ENCODE measurements at places on chromosomes 4 and X.

GRCh38 chr4:121519236-121519838 lies 138.5 kb upstream of the QRFPR start:
- peak; percentile 27 for DNase-seq

DNA sequence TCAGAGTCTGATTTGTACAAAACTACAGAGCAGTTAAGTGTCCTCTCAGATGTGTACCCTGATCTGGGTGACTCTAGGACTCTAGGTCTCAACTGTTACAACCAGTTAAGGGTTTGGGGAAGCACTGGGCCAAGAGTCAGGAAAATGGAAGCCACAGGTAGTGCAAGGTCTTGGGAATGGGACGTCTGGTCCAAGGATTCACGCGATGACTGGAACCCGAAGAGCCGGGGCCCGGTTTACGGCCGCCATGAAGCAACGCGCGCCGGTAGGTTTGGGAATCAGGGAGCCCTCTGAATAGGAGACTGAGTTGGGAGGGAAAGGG lies 321 bp upstream of the HPRT1 start:
- no peak for DNase-seq

DNA sequence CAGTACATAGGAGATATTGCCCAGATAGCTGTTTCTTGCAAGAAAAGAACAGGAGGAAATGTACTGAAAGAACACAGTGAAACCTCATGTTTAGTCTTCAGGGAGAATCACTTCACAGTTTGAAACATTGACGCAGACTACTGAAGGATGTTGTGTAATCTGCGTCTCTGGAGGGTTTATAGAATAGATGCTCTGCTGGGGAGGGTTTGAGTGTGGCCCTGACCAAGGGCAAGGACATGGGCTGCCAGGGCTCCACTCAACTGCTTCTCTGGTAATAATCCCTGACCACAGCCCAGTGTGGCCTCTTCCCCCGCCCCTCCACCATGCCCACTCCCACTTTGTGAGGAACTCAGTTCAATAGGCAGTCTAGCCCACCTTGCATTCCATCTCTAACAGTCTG lies 15.8 kb upstream of the ACE2 start:
- no peak for DNase-seq

GRCh38 chrX:18666614-18667013 lies 5.3 kb downstream of the RS1 start:
- DNase-seq, result no peak

DNA sequence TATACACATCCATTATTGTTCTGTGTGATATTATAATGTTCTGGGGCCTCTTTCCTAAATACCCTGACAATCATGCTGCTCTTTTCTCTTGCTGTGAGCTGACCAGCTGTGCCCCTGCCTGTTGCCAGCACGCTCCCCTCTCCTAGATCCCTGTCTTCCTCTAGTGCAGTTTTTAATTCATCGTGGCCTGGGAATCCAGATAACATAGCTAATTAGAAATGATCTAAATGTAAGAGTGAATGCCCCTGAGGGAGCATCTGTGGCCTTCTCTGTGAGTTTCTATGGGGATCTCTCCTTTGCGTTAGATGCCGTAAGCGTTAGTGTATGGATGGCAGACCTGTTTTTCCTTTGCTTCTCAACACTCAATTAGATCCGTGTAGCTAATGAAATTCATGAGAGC lies 434.3 kb downstream of the SPRY1 start:
- DNase-seq, result no peak

DNA sequence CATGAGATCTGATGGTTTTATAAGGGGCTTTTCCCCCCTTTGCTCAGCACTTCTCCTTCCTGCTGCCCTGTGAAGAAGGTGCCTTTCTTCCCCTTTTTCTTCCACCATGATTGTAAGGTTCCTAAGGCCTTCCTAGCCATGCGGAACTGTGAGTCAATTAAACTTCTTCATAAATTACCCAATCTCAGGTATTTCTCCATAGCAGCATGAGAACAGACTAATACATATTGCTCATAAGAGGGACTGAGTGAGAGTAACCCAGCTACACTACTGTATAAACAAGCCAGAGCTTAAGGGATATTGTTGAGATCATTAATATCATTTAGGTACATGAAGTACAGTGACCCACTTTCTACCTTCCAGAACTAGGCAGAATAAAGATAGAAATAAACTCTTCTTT lies 102.9 kb downstream of the TEX13A start:
- no peak for DNase-seq

- DNase-seq, result no peak
These were observed 97.7 kb upstream of the ACSL4 start for GRCh38 chrX:109830704-109831206.

DNA sequence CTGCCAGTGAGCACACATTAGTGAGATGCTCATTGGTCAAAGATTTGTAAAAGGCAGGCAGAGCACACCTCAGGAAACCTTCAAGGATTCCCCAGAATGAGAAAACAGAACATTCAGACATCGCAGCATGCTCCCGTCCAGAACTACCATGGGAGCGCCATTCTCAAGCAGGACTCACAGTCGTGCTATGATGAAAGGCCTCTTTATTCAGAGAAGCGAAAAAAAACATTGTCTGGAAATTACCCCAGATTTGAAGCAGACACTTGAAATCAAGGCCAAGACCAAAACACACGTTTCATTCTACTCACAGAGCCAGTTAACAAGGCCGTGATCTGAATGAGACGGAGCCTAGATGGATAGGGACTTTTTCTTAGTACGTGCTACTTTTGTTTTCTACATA lies 961.8 kb upstream of the TENM3 start:
- DNase-seq, result peak; percentile 78

DNA sequence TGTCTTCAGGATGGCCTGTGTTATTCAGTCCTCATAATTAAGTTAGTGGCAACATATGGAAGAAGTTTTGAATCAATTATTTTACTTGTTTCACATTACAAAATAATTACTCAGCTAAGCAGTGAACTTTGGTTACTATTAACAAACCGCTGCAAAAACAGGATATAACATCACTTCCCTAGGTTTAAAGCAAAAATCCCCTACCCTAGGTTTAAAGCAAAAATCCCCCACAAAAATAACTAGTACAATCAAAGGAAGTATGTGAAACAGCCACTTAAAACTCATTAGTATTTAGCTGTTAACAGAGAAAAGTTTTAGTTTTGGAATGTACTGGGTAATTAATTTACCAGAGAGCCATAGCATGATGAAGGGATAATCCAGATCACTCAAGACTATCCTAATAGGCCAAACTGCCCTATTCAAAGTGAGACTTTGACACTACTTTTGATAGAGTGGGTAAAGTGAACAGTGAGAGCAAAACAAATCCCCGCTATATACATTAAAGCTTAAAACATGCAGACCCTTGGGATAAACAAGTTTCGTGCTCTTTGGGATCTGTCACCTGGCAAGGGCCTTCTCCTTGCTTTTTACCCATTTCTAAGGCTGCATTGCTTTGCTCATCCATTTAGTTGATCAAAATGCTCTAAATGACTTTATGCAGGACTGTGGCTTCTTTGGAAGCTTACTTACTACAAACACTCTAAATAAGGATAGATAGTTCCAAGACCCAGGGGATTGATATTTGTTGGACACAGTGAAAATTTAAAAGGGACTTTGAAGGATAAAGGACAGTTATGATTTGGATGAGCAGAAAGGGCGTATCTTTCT lies 36.4 kb upstream of the GPR174 start:
- DNase-seq, result no peak

DNA sequence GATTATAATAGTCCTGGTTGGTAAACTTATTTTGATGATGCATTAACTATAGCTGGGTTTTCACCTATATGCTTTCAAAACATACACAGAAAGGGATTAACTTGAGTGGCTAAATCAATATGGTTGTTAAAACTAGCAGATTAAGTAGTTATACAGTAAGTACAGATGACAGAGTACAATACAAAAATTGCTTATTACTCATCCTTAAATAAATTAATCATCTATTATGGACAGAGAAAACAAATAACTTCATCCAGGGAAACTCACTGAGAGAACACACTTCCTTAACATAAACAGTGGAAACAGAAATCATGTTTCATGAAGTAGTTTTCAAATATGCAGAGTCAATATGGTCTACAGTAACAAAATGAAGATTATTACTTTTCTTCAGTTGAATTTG lies 133.4 kb downstream of the AREG start:
- no peak for DNase-seq

- no peak for DNase-seq
These were observed 87.0 kb downstream of the FAM193A start for GRCh38 chr4:2623442-2623841.

DNA sequence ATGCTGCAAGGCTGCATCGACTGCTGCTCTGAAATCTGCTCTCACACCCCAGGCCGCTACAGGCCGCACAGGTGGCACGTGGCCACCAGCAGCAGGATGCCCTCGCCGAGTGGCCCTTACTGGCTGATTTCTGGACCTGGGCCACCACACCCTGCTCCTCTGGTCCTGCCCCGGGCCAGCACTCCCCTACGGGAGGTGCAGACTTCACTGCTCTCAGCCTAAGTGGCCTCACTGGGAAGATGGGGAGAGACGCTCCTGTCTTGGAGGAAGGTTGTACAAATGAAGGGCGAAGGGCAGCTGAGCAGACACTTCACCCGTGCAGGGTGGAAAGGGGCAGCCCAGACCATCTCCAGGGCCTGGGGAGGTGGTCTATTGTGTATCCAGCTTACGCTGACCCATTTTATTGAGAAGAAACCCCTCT lies 72.5 kb downstream of the ACOX3 start:
- no peak for DNase-seq

DNA sequence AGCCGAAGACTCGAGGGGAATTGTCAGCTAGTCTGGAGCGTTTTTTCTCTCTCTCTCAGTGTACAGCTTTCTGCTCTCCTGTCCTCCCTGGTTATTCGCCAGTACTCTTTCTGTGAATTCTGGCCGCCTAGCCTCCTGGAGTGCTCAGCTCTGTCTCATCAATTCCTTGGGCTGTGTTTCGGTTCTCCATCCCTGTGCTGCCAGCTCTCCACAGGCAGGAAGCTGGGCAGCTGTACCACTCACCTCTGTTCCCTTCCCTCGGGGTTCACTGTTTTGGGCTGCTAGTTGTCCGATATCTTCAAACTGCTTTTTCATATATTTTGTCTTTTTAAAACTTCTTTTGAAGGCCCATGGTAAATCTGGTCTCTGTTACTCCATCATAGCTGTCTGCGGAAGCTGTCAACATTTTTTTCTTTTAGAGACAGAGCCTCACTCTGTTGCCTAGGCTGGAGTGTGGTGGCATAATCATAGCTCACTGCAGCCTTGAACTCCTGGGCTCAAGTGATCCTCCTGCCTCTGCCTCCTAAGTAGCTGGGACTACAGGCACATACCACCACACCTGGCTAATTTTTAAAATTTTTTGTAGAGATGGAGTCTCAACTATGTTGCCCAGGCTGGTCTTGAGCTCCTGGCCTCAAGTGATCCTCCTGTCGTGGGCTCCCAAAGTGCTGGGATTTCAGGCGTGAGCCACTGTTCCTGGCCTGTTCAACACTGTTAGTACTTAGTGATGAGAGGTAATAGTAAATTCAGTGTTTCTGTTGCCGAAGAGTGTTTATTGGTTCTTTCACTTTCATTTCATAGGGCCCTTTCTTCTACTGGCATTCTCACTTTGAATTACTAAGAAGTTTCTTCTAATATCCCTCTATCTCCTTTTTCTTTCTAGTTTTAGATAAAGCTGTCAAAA lies 18.6 kb downstream of the ZCCHC4 start:
- DNase-seq, result no peak

DNA sequence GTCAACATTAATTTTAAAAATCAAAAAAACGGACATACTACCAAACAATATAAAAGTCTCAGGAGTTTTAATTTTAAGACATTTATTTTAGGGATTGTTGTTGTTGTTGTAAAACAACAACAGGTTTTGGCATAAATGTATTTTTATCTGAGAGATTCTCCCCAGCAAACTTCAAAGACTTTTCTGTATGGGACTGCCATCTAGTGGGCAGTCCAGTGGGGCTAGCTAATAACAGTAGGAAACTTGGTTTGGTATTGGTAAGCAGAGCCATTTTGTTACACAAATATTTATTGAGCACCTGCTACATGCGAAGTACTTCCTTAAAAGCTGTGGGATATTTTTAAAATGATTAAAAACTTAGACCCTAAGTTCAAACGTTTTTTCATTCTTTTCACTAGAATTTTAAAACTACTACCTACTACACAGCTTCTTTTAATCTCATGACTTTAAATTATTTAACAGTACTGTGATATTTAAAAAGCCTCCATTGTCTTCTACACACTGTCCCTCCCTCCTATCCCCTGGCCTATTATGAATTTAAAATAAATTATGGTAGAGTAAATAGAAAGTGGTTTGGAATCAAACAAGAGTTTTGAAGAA lies 1028.4 kb upstream of the INTU start:
- peak; percentile 57 for DNase-seq

DNA sequence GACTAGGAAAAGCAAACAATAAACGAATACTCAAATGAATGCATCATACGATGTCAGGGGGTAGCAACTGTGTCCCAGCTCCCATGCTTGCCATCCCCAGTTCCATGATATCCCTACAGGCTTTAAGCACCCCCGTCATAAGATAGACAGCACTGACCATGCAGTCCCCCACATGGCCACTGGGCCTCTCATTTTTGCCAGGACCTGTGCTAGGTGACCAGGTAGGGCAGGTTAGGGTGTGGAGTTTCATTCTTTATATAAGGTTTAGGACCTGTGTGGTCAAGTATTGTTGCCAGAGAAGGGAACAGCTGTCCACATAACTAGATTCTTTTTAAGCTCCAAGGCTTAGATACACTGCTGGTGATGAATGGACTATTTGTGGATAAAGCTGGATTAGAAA lies 9.7 kb downstream of the PPEF2 start:
- no peak for DNase-seq

GRCh38 chrX:153909024-153909979 lies 4.8 kb downstream of the AVPR2 start:
- no peak for DNase-seq

DNA sequence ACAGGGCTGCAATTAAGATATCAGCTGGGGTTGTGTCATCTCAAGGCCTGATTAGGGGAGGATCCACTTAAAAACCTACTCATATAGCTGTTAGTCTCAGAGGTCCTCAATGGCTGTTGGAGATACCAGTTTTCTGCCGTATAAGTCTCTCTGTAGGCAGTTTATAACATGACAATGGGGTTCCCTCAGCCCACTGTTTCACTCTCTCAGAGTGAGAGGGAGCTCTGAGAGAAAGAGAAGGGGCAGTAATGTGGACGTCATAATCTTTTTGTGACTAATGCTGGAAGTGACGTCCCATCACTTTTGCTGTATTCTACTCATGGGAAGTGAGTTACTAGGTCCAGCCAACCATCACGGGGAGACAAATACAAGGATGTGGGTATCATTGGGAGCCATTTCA lies 70.3 kb downstream of the STIM2 start:
- DNase-seq, result no peak
